ENCODE measurements at places on chromosomes 5 and 9. TPM values are rescaled to one million over a fixed set of nuclear protein-coding genes. Genes with fewer than 3 reads are reported as not detected.

DNA sequence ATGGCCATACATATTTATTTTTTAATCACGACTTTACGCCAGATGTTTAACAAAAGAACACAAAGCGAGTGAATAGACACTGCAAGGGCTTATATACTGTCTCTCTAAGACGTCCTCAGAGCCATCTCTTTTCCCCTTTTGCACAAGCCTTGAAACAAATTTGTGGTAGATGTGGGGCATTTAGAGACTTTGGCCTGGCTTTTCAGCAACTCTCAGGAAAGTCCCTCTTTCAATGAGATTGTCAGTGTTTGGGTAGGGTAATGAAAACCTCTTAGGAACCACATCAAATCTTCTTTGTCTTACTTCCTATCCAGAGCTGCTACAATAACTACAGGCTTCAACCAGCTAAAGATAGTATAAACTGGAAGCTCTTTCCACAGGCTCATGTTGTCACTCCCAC, 380.0 kb downstream of the ANXA1 start:
- no peak for DNase-seq
- no peaks in the 10 kb centered on the region for H3K36me3 ChIP-seq
- peaks cover 4% of the 10 kb centered on the region for H3K4me1 ChIP-seq
- H3K27ac ChIP-seq = no peak overlapping the region
- no peak overlapping the region for H3K4me3 ChIP-seq
- H3K27me3 ChIP-seq = no peaks in the 10 kb centered on the region

GRCh38 chr5:134439210-134439654, 27.6 kb upstream of the CDKN2AIPNL start:
- H3K4me3 ChIP-seq = no peak overlapping the region
- no peaks in the 10 kb centered on the region for H3K36me3 ChIP-seq
- DNase-seq = no peak
- H3K27ac ChIP-seq = no peak overlapping the region

DNA sequence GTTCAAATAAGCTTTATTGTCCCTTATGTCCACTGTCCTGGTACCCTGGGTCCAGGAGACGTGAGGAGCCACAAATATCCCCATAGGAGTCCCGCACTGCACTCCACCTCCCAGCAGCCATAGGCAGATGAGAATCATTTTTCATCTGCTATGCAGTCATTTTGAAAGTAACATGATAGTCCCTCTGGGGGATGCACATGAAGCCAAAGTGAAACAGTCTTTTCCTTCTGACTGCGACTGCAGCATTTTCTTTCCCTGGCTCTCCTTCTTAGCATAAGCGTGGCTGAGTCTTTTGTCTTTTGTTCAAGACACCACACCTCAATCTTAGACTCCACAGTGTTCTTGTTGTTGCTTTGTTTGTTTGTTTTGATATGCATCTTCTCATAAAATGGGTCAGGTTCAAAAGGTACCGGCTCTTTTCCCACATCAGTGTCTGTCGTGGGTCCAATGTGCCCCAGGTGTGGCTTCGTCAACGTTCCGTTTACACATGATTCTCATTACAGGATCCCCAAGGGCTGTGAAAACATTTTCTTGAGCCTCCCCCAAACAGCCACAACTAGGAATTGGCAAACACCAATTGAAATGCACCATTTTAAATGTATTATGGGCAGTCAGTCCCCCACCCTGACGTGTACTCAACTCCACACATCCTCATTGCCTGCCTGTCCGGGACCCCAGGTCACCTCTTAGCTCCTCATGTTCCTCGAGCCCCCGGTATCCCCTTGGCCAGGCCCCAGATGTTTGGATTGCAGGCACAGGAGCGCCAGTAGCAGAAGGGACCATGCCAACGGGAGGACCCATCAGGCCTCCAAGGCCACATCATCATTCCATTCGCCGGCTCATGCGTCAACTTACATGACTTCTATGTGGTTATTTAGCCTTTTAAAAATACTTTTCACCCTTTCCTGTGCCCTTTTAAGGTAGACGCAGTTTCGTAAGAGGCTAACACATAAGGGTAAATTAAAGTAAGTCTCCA, 237.8 kb upstream of the DAPK1 start:
- peaks cover 3% of the 10 kb centered on the region for H3K27me3 ChIP-seq
- peaks cover 32% of the 10 kb centered on the region for H3K4me1 ChIP-seq

- no peaks in the 10 kb centered on the region for H3K36me3 ChIP-seq
- H3K27me3 ChIP-seq = no peaks in the 10 kb centered on the region
- H3K4me3 ChIP-seq = no peak overlapping the region
- DNase-seq = peak; percentile 73
- H3K4me1 ChIP-seq = peaks cover 8% of the 10 kb centered on the region
These were observed 9.7 kb downstream of the TIGD6 start for GRCh38 chr5:149990518-149991376.

DNA sequence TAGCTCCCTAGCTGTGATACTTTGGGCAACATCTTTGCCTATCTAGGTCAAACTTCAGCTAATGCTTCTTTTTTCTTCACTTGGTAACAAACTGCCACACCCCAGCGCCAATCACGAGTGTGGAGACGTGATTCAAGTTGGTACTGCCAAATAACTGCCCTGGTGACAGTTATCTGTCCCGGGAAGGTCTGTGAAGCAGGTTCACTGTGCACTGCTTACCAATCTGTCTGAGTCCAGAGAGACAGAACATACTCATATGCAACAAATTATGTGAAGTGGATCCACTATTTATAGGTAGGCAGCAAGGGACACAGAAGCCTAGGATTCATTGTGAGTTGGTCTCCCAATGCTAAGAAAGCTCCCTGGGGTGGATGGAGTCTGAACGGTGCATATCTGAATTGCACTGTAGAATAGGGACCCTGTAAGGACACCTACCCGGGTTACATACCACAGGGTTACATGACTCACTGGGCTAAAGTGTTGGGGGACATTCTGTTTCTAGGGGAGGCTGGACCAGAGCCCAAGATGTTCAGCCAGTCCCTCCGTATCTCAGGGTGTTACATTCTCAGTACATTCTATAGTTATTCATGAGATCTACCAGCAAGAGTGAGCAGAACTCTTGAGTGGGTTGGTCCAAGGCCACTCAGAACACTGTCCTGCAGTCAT, 95.4 kb upstream of the STC2 start:
- H3K36me3 ChIP-seq = no peaks in the 10 kb centered on the region
- DNase-seq = no peak
- no peaks in the 10 kb centered on the region for H3K4me1 ChIP-seq
- no peak overlapping the region for H3K27ac ChIP-seq
- no peak overlapping the region for H3K4me3 ChIP-seq

- DNase-seq = no peak
- no peaks in the 10 kb centered on the region for H3K36me3 ChIP-seq
- no peaks in the 10 kb centered on the region for H3K27me3 ChIP-seq
- no peak overlapping the region for H3K4me3 ChIP-seq
These were observed 89.6 kb upstream of the BASP1 start for GRCh38 chr5:17127743-17128231.

DNA sequence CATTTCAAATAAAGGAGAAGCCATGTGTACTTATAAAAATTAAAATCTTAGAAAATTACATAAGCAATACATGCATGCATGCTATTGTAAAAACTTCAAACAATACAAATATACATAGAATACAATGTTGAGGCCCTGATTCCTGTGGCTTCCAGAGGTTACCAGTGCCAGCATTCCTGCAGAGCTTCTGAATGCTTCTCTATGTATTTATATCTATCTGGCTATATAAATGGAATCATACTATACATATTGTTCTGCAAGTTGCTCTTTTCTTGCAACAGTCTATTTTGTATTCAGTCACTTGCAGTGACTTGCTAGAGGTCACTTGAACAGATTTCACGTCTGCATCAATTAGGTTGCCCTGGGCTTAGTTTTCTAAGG, 3.2 kb upstream of the IL12B start:
- no peak overlapping the region for H3K27ac ChIP-seq
- H3K27me3 ChIP-seq = peaks cover 35% of the 10 kb centered on the region

DNA sequence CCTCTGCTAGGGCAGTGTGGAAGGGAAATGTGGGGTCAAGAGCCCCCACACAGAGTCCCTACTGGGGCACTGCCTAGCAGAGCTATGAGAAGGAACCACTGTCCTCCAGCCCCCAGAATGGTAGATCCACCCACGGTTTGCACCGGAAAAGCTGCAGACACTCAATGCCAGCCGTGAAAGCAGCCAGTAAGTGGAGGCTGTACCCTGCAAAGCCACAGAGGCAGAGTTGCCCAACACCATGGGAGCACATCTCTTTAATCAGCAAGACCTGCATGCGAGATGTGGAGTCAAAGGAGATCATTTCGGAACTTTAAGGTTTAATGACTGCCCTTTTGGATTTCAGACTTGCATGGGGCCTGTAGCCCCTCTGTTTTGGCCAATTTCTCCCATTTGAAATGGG, 52.2 kb downstream of the GKAP1 start:
- DNase-seq = no peak
- no peaks in the 10 kb centered on the region for H3K27me3 ChIP-seq
- no peaks in the 10 kb centered on the region for H3K36me3 ChIP-seq
- no peaks in the 10 kb centered on the region for H3K4me1 ChIP-seq
- H3K4me3 ChIP-seq = no peak overlapping the region

GRCh38 chr5:1054018-1054798, 45.6 kb downstream of the NKD2 start:
- H3K4me1 ChIP-seq = peaks cover 5% of the 10 kb centered on the region
- H3K27me3 ChIP-seq = no peaks in the 10 kb centered on the region
- no peak for DNase-seq

GRCh38 chr5:94872526-94872925, 254.1 kb downstream of the SLF1 start:
- H3K27me3 ChIP-seq = no peaks in the 10 kb centered on the region
- H3K4me3 ChIP-seq = no peak overlapping the region
- H3K36me3 ChIP-seq = no peaks in the 10 kb centered on the region
- no peaks in the 10 kb centered on the region for H3K4me1 ChIP-seq

GRCh38 chr9:136687721-136688223, 515 bp upstream of the AGPAT2 start:
- peaks cover under 1% of the 10 kb centered on the region for H3K4me1 ChIP-seq
- no peaks in the 10 kb centered on the region for H3K36me3 ChIP-seq
- no peaks in the 10 kb centered on the region for H3K27me3 ChIP-seq
- no peak overlapping the region for H3K27ac ChIP-seq
- peak overlapping the region; percentile 77 for H3K4me3 ChIP-seq

GRCh38 chr5:36152324-36153297, 700 bp downstream of the SKP2 start:
- H3K27me3 ChIP-seq = no peaks in the 10 kb centered on the region
- DNase-seq = no peak

DNA sequence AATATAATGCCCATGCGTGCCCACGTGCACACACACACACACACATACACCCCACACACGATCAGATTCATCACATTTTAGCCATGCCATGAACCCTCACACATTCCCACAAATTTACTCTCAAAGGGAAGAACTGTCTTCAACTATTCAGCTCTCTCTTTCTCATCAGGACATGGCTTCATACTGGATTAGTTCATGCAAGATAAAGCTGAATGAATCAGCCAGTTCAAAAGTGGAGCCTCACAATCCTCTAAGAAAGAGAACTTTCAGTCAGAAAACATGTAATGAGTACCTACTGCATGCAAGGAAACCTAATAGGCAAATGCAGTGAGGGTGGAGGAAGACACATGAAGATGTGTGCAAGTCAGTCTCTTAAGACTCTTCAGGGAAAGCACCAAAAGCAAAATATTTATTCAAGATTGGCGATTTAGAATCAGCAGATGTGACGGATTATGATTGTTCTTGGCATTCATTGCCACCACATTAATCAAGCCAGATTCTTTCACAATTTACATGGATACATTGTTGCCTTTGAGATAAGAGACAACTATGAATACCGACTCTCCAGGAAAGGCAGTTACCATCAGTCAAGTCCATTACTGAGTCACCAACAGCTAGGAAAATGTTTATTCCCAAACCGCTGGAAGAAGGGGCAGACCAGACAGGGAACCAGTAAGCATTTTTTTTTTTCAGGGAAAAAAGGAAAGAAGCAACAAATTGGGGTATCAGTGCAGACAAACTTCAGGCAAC, 30.3 kb upstream of the PUM3 start:
- H3K4me3 ChIP-seq = no peak overlapping the region
- peaks cover 12% of the 10 kb centered on the region for H3K4me1 ChIP-seq
- DNase-seq = no peak

DNA sequence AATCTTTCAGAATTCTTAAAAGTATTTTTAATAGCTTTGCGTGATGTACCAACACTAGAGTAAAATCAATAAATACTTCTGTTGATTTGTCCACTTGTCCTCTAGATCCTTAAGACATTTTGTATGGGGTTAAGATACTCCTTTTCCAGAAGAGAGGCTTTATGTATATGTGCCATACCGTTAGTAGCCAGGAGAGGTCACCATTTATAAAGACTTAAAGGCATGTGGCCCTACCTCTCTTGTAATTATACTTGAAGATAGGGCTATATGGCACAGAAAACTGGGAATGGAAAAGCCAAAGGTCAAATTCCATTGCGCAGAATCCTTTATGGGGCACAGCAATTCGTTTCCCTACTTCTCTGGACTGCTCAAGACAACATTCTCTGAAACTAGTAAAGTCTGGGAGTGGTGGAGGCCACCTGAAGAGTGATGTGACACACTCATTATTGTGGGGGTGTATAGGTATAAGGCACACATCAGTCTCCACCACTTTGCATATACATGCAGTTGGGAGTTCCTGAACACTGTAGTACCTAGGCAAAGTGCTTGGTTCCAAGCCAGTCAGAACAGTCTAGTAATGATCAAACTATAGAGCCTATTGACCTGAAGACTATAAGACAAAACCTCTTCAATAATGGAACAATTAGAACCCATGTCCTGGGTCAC, 140.1 kb upstream of the FBXL17 start:
- H3K4me1 ChIP-seq = peaks cover 20% of the 10 kb centered on the region
- H3K4me3 ChIP-seq = no peak overlapping the region
- H3K36me3 ChIP-seq = no peaks in the 10 kb centered on the region
- no peak for DNase-seq
- H3K27me3 ChIP-seq = peaks cover 45% of the 10 kb centered on the region

DNA sequence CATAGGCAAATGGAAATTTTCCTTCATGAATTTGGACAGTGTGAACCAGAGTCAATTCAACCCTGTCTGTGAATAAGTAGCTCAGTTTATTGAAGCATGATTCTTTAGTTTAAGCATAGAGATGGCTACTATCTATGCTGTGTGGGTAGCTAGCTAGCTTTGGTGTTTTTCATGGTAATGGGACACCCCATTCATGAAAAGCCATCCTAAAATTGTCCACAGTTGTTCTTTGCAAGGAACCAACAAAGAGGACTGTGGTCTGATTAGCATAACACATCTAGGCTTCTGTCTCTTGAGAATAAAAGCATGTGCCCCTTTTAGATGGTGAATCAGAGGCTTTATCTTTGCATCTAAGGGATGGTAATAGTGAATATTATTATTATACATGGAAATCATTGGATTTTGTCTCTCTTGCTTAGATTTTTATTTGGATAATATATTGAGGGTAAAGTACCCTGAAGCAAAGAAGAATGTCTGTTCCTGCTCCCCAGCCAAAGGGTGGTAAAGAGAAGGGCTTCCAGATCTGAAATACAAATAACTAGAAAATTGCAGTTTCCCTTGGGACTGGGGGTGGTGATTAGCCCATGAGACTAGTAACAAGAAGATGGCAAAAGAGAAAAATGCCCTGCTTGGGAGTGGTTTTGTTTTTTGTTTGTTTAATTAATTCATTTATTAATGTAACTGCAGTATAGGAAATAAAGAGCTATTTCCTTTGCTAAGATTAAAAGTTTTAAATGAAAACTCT, 624.2 kb upstream of the ZNF608 start:
- H3K27ac ChIP-seq = no peak overlapping the region
- peaks cover 5% of the 10 kb centered on the region for H3K36me3 ChIP-seq
- H3K4me1 ChIP-seq = peaks cover 37% of the 10 kb centered on the region
- H3K27me3 ChIP-seq = no peaks in the 10 kb centered on the region
- H3K4me3 ChIP-seq = no peak overlapping the region

The PLEKHG4B gene
- 46.6 TPM for total RNA-seq

The CCDC183 gene
- total RNA-seq = 6.1 TPM

The FOXD4L5 gene
- not detected for total RNA-seq

The FAM221B gene
- 1.1 TPM for total RNA-seq

The SAPCD2 gene
- total RNA-seq = 21.9 TPM

The PJA2 gene
- 79.9 TPM for total RNA-seq

The APBA1 gene
- total RNA-seq = 6.9 TPM

Measured in type B pancreatic cell (in vitro differentiated cells).